ENCODE measurements at places on chromosomes 12 and 14.

GRCh38 chr14:54189748-54190354, 207.0 kb upstream of the CDKN3 start:
- no peak for DNase-seq

DNA sequence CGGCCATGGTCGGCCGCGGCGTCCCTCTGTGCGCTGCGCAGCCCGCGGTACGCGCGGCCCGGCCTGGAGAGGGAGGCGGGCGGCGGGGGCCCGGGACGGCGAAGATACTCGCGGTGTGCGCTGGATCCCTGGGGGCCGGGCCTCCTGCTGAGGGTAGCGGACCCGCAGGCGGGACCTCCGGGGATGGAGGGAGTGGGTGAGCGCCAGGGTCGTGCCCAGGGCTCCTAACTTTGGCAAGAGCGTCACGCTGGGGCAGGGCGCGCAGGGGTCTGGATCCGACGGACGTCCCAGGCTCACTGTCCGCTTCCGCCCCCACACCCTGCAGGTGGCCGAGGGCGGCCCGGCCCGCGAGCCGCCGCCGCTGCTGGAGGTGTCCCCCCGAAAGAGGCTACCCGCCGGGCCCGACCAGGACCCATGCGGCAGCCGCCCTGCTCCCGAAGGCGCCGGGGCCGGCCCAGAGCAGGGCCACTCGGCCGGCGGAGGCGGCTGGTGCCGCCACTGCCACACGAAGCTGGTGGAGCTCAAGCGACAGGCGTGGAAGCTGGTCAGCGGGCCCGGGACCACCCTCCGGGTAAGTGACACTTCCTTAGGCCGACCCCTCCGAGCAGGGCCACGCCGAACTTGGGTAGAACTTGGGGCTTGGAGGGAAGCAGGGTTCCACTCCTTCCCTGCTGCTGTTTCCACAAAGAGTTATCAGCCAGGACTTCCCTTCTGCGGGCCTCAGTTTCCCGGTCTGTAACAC, 502 bp downstream of the KIF26A start:
- DNase-seq, result no peak

DNA sequence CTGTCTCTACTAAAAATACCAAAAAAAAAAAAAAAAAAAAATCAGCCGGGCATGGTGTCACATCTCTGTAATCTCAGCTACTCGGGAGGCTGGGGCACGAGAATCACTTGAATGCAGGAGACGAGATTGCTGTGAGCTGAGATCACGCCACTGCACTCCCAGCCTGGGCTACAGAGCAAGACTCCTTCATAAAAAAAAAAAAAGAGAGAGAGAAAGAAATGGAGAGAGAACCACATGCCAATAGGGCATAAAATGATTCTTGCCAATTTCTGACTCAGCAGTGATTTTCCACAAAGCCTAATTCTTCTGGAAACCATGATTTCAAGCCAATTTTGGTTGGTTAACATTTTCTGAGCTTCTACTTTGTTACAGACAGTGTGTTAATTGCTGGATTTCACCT, 250.4 kb upstream of the SEL1L start:
- DNase-seq, result no peak

DNA sequence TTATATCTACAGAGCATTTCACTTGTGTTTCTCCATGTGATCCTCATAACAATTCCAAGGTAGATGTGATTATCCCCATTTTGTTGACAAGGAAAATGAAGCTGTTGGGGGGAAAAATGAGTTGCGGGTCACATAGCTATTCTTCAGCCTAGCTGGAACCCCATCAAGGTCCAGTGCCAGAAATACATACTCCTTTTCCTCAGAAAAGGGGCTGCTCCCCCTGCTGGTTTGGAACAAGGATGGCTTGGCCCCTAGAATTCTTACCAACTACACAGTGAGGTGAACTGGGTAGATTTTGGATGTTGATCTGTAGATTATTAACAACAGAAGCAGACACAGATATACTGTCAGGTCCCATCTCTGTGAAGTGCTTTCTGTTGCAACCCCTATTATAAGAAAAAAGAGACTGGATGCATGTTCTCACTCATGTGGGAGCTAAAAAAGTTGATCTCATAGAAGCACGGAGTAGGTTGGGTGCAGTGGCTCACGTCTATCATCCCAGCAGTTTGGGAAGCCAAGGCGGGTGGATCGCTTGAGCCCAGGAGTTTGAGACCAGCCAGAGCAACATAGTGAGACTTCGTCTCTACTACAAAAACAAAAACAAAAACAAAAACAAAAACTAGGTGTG, 8.9 kb downstream of the IKZF4 start:
- no peak for DNase-seq

- DNase-seq, result no peak
Observed at GRCh38 chr14:34592623-34593022, 37.3 kb downstream of the SNX6 start.

- no peak for DNase-seq
Observed at GRCh38 chr12:95790033-95790916, at the start of gene NTN4. NTN4 (minus strand) TSS chr12:95790764; CDS start chr12:95790309, 455 bp downstream.

GRCh38 chr12:57154804-57155434, 7.5 kb upstream of the LRP1-AS start:
- DNase-seq, result no peak

GRCh38 chr12:104681012-104681690, 224.4 kb downstream of the CHST11 start:
- no peak for DNase-seq
